ENCODE measurements at places on chromosomes 7 and 10. TPM values are rescaled to one million over a fixed set of nuclear protein-coding genes. Genes with fewer than 3 reads are reported as not detected.

DNA sequence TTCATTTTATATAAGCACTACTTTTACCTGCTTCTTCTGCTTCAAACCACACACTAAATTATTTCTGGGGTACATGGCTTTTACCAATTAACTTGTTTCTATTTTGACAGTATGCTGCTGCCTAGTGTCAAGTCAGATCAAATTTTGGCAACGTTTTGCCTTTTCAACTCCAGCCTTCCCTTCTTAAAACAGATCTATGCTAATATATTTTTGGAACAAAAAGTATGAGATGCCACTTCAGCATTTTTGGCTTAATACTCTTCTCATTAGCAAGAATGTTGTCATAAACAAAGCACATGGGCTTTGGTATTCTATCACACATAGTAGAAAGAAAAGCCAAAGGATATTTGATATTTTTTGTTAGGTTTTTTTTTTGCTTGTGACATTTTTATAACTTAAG, 47.8 kb downstream of the SPAM1 start:
- DNase-seq = no peak

GRCh38 chr10:17067376-17068264, 62.0 kb downstream of the CUBN start:
- no peak for DNase-seq

DNA sequence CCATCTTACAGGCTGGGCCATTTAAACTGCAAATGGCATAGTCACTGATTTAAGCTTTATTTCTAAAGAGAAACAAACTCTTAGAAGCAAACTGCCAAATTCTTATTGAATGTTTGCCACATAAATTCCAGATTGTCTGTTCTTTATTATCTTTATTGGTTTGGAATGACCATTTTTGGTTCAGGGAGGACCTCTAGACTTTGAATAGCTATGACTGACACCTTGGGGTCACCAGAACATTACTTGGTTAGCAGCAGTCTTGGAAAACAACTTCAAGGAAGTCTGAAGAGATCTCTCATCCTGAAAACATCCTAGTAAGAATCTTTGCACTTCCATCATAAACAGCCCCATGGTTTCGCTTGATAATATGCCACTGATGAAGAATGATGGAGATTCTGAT, 197.1 kb downstream of the SUGCT start:
- DNase-seq = no peak

GRCh38 chr7:141991140-141991539, 4.5 kb upstream of the MGAM start:
- DNase-seq = no peak

DNA sequence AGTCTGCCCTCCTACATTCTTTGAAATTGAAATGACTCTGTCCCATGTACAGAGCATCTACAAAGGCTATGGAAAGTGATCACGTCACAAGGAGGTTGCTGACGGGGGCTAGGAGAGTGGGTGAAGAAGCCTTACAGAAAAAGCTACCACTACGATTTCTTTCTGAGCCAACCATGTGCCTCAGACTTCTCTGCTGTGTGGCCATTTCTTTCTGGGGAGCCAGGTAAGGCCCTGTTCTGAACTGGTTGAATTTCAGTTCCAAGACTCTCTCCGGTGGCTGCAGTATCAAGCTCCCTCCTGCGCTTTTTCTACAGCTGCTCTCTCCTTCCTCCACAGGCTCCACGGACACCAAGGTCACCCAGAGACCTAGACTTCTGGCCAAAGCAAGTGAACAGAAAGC, 112.5 kb upstream of the PRSS1 start:
- no peak for DNase-seq

DNA sequence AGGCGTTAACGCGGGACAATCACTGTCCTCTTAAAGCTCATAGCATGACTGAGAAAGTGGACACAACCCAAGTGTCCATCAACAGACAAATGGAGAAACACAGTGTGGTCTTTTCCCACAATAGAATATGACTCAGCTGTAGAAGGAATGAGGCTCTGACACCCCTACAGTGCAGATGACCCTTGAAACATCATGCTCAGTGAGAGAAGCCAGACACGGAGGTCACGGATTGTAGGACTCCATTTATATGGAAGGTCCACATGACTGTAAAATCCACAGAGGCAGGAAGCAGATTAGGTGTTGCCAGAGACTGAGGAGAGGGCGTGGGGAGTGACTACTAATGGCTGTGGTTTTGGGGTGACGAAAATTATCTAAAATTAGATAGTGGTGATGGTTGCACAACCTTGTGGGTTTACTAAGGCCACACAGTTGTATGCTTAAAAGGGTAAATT, 6.1 kb upstream of the NCAPG2 start:
- no peak for DNase-seq

GRCh38 chr7:20959281-20959680, 172.6 kb upstream of the SP8 start:
- no peak for DNase-seq

DNA sequence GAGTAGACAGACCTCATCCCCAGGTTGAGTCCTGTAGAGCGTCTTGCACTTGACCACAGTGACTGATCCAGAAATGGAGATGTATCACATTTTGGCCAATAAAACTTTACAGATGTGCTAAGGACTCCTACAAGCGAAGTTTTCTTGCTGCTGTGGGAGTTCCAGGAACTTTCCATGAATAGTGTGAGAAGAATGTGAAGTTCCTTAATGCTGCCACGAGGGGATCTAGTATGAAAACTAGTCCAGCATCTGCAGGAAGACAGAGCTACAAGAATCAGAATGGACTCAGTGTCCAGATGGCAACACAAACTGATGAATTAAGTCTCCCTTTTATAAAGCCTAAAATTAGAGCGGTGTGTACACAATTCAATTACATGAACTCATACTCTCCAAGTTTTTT, 14.8 kb upstream of the LSM8 start:
- no peak for DNase-seq

DNA sequence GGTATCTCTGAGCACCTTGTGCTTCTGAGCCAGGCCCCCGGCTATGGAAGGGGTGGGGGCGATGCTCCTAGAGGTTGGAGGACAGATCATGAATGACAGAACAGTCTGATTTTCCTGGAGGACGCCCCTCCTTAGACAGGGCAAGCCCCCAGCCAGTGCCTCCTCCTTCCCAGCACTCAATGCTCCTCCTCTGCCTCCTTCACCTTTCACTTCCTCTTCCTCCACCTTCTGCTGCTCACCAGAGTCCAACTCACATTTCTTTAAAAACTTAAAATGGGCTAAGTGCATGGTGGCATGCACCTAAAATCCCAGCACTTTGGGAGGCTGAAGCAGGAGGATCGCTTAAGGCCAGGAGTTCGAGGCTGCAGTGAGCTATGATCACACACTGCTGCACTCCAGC, 71.1 kb upstream of the CUX1 start:
- no peak for DNase-seq

DNA sequence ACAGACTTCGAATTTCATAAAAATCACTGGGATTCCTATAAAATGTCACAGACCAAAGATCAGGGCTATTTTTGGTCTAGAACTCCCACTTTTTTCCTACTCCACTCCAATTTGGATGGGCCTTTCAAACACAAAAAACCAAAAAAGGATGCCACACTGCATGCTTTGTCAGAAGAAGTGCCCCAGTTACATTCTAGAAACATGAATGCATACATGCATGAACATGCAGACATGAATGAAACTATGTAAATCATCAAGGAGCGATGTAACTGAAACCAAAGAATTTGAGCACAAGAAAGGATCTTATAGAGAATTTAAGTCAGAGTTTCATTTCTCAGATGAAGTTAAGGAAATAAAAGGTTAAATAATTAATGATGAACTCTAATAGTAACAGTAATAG, 31.8 kb upstream of the FAM133B start:
- DNase-seq = no peak

GRCh38 chr10:101031796-101032636, 982 bp downstream of the SFXN3 start:
- DNase-seq = peak; percentile 91

GRCh38 chr10:89278034-89278535, 23.8 kb upstream of the IFIT2 start:
- no peak for DNase-seq

DNA sequence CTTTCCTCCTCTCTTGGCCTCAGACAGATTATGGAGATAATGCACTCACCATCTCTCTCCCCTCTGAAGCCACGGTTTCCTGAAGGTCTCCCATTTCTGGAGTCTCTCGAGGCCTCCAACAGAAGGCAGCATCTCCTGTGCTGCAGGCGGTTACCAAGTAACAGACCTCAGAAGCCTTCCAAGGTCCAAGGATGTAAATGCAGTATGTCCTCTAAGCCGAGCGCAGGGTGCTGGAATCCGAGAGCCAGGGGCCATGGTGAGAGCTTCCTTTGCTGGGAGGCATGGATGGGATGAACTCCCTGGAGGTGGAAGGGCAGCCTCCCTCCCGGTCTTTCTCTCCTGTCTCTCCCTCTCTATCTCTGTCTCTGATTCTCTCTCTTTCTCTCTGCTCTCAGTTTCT, 79.8 kb downstream of the ADARB2 start:
- no peak for DNase-seq

DNA sequence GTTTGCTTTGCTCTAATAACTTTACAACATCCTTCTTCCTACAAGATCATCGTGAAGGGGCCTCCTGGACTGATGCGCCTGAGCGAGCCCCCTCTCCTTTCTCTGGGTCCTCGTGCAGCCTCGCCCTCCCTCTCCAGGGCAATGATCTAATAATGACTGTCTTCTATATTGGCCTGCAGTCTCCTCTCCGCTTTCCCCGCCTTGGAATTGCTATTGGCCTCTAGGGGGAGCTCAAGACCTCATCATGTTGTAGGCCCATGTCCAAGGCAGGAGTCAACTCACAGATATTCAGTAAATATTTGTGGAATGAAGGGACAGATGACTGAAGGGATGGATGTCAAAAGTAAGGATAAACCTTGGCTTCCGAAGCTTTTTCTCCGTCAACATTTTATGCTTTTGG, 1180.3 kb downstream of the TYW1 start:
- DNase-seq = no peak

GRCh38 chr7:6162331-6162620, 110.1 kb downstream of the CYTH3 start:
- DNase-seq = no peak

DNA sequence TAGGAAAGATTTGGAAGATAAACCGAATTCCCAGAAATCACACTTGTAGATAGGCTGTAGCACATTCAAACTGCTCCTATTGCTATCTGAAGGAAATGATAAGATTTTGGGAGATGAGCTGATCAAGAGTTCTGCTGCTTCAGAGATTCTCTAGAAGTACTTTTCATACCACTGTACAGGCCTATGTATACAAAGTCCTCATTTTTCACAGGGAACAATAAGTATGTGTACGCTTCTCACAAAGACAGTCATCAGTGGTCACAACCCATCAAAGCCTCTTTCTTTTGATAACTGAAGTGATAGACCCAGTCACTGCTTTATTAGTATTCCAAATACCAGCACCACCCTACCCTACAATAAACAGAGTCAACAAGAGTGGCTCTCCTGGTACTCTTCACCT, 15.6 kb upstream of the SEPTIN7 start:
- DNase-seq = no peak

- DNase-seq = no peak
These were observed 40.4 kb upstream of the DLX5 start for GRCh38 chr7:97064972-97065587.

DNA sequence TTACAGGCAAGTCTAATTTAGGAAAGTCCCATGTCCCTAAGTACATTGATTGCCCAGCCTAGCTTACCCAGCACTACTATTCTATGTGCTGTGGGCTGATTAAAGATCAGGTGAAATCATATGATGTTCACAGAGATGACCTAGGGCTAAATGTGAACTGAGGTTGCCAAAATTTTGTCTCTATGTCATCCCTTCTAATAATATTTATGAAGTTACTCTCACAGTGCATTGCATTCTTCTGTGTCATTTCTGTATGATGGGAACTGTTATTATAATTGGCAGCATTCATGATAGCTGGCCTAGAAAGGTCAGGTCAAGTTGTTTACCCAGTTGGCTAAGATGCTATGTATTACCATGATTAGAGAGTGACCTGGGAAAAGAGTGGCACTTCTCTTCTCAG, 2.8 kb upstream of the PDK4 start:
- no peak for DNase-seq

- no peak for DNase-seq
These were observed 50.0 kb upstream of the KMT2C start for GRCh38 chr7:152485826-152486225.

DNA sequence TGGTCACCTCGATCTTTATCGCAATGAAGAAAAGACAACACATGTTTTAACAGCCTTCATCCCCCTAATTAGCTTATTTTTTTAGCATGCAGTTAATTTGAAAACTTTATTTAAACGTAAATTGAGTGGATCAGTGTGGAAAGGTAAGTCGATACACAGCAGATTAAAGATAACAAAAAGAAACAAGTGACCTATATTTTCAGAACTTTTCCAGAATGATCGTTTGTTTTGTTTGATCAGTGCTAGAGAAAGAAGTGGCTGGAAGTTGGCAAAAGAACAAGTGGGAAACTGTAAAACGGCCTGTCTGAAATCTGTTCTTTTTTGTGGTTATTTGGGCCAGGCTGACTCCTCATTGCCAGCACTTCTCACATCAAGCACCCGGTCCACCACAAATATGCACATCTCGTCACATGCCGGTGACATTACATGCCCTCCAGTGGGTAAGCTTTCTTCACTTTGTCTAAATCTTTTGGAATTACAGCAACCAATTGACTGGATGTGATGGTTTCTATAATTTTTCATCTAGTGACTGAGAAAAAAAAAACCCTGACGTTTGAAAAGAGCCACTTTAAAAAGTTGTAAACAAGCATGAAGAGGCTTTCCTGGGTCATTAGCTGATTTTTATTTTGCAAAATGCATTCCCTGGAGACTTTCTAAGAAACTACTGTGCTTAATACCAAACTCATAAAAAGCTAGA, 33.2 kb downstream of the C7orf33 start:
- DNase-seq = no peak

- no peak for DNase-seq
These were observed 230.8 kb upstream of the NRP1 start for GRCh38 chr10:33565231-33565630.

- DNase-seq = no peak
These were observed 174.2 kb downstream of the PLXNA4 start for GRCh38 chr7:132402096-132402495.

GRCh38 chr7:157910446-157910845, 573.6 kb downstream of the DNAJB6 start:
- DNase-seq = peak; percentile 22

DNA sequence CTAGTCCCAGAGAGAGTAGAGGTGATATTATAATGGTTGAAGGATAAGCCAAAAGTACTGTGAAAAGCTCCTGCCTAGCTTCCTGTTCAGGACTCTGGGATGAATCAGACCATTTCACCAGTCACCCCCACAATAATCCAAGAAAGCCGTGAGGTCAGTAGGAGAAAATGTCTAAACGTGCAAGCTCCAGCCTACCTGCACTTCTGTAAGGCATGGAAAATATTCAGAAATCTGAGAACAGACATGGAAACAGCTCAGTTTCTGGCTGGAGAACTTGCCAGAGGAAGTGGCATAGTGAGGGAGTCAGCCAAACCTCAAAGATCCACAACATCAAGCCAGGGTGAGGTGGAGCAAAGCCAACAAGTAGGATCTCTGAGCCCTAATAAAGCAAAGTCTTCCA, 58.2 kb downstream of the ELAPOR2 start:
- DNase-seq = no peak

The TEX47 gene
- total RNA-seq = not detected

The ACTR1A gene
- 88.0 TPM for total RNA-seq

The PTF1A gene
- total RNA-seq = not detected

The CRHR2 gene
- not detected for total RNA-seq

The CAV2 gene
- total RNA-seq = 143 TPM

The ADRB1 gene
- 35.6 TPM for total RNA-seq

The NEBL gene
- total RNA-seq = 96.4 TPM

The GARIN1A gene
- 3.4 TPM for total RNA-seq

The PNLIP gene
- total RNA-seq = not detected

The IL2RA gene
- 2.9 TPM for total RNA-seq

Measured in lower lobe of right lung (tissue), 2 donors.